ENCODE measurements at places on chromosomes 4 and X.

GRCh38 chr4:153295131-153295755 lies 49.2 kb upstream of the MND1 start:
- no peak for DNase-seq

GRCh38 chr4:7910952-7911578 lies 28.6 kb downstream of the AFAP1 start:
- DNase-seq, result peak; percentile 85

GRCh38 chr4:7199771-7200441 lies 7.6 kb downstream of the SORCS2 start:
- DNase-seq, result no peak

DNA sequence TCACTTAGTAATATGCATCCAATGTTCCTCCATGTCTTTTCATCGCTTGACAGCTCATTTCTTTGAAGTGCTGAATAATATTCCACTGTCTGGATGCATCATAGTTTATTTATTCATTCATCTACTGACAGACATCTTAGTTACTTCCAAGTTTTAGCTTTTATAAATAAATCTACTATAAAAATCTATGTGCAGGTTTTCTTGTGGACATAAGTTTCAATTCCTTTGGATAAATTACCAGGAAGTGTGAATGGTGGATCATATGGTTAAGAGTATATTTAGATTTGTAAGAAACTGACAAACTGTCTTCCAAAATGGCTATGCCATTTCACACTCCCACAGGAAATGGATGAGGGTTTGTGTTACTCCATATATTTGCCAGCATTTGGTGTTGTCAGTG lies 1392.9 kb upstream of the PABPC4L start:
- no peak for DNase-seq

DNA sequence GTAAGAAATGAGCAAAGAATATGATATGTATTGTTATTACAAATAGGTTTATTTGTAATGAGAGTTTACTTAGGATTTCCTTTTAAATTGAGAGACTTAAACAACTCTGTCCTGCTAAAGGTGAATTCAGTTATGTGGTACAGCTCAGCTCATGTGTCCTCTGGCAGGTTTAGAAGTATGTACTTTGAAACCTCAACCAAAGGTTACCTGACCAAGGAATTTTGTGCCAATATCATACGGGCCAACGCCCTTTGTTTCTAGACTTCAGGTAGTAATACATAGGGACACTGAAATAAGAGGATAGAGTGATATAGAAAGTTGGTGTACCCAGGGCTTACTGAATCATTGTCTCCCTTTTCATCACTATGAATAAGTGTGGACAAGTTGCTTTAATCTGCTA lies 25.7 kb downstream of the SLAIN2 start:
- DNase-seq, result no peak

- DNase-seq, result no peak
Measured at GRCh38 chrX:13570261-13570605, 832 bp downstream of the EGFL6 start.

- DNase-seq, result peak; percentile 97
Measured at GRCh38 chrX:53422086-53422860, at the start of gene SMC1A. Gene SMC1A, minus strand, starts transcription at chrX:53422654. Its CDS starts 54 bp downstream, at chrX:53422600.

GRCh38 chr4:182394181-182394580 lies 151.0 kb downstream of the TENM3 start:
- DNase-seq, result no peak

GRCh38 chr4:20078644-20079043 lies 173.1 kb upstream of the SLIT2 start:
- no peak for DNase-seq

- peak; percentile 20 for DNase-seq
Measured at GRCh38 chr4:21879187-21879586, 69.4 kb downstream of the KCNIP4 start.

DNA sequence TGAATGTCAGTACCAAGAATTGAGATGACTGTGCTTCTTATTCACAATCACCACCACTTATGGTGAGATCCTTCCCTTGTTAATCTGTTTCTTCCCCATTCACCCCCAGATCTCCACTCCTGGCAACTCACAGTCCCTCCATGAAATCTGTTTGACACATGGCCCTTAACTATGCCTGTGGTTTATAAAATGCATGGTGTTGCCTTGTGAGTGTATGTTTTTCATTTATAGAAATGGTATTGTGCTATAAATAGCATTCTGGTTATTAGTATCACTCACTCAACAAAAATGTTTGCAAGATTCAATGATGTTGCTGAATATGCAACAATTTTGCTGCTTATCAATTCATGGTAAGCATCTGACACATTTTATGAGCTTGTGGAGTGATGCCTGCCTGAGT lies 131.0 kb downstream of the PRKX start:
- no peak for DNase-seq

- no peak for DNase-seq
Measured at GRCh38 chrX:125204681-125205132, 115.0 kb upstream of the TEX13C start.

- DNase-seq, result peak; percentile 43
Measured at GRCh38 chr4:100510551-100510950, 7.3 kb downstream of the EMCN start.

DNA sequence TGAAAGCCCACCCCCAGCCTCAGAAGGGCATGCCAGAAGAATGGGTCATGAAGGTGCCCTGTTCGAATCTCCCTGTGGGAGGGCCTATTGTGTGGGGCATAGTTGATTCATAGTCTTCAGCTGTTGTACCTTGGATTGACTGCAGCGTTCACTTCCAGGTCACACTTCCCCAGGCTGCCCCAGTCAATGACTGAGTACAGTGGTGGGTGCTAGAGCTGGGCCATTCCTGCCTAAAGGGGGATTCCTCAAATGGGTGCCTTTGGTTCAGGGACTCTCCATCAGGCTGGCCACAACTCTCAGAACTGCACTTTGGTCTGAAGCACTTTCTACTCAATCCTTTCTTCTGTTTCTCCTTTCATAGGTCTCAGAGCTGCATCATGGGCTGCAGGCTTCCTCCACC lies 35.0 kb upstream of the RASGEF1B start:
- DNase-seq, result no peak

DNA sequence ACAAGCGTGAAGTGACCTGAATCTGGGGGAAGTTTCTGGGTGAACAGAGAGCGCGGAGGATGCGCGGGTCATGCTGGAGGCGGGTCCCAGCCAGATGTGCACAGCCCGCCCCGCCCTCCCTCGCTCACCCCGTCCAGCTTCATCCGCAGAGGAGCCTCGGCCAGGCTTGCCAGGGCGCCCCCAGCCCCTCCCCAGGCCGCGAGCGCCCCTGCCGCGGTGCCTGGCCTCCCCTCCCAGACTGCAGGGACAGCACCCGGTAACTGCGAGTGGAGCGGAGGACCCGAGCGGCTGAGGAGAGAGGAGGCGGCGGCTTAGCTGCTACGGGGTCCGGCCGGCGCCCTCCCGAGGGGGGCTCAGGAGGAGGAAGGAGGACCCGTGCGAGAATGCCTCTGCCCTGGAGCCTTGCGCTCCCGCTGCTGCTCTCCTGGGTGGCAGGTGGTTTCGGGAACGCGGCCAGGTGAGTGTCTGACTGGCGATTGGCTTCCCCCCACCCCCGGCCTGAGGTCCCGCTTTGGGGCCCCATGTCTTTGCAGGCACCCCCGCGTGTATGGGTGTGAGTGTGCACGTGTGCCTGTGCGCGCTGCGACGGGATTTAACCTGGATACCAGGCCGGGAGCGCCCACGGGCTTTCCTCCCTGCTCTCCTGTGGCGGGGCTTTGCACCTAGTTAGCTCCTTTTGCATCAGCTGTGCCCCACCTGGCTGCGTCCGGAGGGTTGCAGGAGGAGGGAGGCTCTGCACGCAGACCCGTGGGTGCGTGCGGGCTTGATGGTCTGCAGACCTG lies at the start of gene EGFL6:
Gene EGFL6, plus strand, starts transcription at position 123 of the 782 bp plus-strand sequence. Its CDS starts 261 bp downstream, at position 384.
- DNase-seq, result no peak

DNA sequence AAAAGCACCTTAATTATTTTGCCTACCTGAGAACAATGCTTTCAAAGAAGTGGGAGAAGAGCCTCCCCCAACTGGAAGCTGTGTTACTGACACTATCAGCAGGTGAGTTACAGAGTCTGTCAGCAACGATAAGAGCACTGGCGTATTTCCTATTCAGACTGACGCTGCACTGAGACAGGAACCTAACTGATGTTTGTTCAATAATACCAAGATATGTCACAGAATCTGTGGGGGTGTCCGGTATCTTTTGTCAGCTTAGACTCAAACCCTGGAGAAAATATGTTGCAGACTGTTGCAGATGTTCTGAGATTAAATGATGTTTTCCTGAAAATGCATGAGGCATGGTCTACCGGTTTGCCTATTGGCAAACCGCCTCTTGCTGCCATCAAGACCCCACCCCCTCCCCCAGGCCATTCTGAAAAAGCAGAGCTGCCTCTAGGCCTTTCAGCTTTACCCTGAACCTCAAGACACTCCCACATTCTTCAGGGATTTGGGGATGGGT lies 115.2 kb upstream of the KIT start:
- DNase-seq, result peak; percentile 41

- DNase-seq, result peak; percentile 81
Measured at GRCh38 chr4:186587416-186588018, 32.1 kb upstream of the MTNR1A start.

- peak; percentile 86 for DNase-seq
Measured at GRCh38 chrX:109347632-109348031, 134.3 kb downstream of the GUCY2F start.

DNA sequence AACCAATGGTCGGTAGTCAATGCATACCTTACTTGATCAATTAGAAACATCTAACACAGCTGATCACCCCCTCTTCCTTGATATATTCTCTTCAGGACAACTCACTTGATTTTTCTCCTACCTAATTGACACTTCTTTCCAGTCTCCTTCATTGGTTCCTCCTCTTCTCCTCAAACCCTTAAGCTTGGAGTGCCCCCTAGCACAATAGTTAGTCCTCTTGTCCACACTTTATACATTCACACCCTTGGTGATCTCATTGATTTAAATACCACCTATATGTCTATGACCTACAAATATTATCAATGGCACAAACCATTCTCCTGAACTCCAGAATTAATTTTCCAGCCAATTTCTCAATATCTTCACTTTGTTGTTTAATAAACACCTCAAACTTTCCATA lies 724.0 kb downstream of the ADGRL3 start:
- no peak for DNase-seq

GRCh38 chr4:123832173-123833026 lies 435.8 kb downstream of the SPRY1 start:
- DNase-seq, result peak; percentile 100

GRCh38 chr4:140106289-140106844 lies 47.6 kb downstream of the MAML3 start:
- DNase-seq, result no peak

- DNase-seq, result peak; percentile 37
Measured at GRCh38 chrX:29852767-29853166, 362.6 kb upstream of the MAGEB2 start.

GRCh38 chr4:8286719-8287342 lies 17.3 kb downstream of the HTRA3 start:
- DNase-seq, result no peak

GRCh38 chr4:154732669-154733068 lies 11.1 kb upstream of the LRAT start:
- no peak for DNase-seq

DNA sequence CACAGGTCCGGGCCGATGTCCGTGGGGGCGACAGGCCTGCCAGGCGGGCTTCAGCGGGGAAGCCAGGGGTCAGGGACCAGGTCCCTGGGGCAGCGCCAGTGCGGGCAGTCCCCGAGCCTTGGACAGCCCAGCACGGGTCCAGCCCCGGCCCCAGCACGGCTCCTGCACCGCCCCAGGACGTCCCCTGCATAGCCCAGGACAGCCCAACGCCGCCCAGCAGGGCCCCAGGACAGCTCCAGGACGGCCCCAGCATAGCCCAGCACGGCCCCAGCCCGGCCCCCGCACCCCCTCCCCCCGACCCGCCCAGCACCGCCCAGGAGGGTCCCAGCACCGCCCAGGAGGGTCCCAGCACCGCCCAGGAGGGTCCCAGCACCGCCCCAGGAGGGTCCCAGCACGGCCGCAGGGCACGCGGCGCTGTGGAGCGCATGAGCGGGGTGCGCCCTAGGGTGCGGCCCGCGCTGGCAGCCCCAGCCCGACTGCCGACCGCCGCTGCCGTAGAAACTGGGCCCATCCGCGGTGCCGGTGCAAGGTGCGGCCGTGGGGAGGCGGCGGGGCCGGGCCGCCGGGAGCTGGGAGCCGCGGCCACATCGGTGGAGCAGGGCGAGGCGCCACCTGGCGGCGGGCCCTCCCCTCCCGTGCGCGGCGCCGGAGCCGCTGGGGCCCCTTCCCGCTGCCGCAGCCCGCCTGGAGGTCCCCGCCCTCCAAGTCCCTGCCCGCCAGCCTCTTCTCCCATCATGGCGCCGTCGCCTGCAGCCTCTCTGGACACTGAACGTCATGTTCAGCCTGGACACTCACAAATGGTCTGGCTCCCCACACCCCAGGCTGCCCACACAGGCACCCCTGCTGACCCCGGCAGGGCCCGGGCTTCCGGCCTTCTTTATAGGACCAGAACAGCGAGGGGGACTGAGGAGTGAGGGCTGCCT lies 106.8 kb upstream of the NKX1-1 start:
- DNase-seq, result peak; percentile 14

GRCh38 chr4:146795711-146796110 lies 150.0 kb downstream of the TTC29 start:
- DNase-seq, result no peak

DNA sequence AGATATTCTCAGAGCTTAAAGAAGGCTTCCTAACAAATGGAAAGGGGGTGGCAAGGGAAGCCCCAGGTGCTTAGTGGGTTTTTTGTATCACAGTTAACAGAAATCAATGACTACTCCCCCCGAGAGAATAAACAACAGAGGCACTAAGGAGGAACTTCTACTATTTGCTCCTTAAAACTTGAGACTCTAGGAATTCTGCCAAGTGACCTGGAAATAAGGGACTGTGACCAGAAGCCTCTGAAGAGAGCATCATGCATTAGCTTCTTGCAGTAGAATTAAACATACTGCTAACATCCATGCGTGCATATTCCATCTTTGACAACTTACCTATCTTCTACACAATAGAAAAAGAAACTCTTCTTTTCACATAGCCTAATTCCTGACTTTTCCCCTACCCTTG lies 86.8 kb downstream of the CAMK2D start:
- DNase-seq, result no peak

- DNase-seq, result peak; percentile 52
Measured at GRCh38 chrX:46649421-46650260, 76.1 kb downstream of the CHST7 start.

DNA sequence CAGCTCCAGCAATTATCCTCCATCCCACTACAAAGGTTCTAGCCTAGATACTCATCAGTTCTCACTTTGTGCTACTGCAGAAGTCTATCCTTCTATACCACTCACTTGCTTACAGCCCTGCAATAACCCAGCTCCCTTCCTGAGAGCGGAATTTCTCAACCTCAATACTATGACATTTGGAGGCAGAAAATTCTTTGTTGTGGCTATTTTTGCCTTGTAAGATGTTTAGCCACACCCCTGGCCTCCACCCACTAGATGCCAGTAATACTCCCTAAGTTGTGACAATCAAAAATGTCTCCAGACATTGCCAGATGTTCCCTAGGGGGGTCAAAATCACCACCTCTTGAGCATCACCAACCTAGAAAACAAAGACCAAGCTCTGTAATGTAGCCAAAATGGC lies 149.5 kb downstream of the QDPR start:
- no peak for DNase-seq

DNA sequence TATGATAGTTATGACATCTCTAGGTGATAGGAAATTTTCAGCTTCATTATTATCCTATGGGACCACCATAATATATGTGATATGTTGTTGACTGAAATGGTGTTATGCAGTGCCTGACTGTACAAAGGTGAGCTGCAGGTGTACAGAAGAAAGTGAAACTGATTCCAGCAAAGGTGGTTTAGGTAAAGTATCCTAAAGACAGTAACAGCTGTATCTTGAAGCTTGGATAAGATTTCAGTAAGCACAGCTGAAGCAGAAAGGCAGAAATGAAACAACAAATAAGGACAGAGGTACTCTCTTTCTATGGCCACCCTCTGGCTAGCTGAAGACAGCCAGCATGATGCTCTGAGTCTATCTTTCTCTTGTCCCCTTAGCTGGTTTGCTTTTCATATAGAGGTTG lies 30.0 kb upstream of the PGK1 start:
- no peak for DNase-seq

All from fibroblast of pulmonary artery (primary cell).